Stimulated activated CD8-positive, alpha-beta memory T cell treated with anti-CD3 and anti-CD28 coated beads, Interleukin-15, amount 100 ng/mL, for 4 hours (primary cell): ENCODE measurements at places on chromosomes 11 and 22.
A peak's percentile ranks its signal among the peaks of the same experiment; 100 is the strongest.

- DNase-seq, result no peak
Observed at GRCh38 chr22:25716637-25717036, 25.4 kb upstream of the MYO18B start.

GRCh38 chr11:85951049-85951405 is 95.8 kb downstream of the CCDC83 start:
- no peak for DNase-seq

DNA sequence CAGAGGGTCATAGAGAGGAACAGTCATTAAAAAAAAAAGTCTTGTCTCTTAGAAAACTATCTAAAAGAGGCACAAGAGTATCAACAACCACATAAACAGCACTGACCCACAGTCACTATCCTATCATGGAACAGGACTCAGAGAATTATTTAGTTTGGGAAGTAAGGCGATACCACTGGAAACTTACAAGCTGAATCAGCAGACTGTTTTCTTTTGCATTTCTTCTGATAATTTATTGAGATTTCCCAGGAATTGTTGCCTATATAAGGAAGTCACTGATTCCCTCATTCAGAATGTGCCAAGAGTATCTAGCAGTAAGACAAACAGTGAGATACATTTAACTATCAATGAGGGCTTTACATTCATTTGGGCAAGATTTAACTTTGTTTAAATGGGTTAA is 304.1 kb downstream of the GUCY1A2 start:
- no peak for DNase-seq

DNA sequence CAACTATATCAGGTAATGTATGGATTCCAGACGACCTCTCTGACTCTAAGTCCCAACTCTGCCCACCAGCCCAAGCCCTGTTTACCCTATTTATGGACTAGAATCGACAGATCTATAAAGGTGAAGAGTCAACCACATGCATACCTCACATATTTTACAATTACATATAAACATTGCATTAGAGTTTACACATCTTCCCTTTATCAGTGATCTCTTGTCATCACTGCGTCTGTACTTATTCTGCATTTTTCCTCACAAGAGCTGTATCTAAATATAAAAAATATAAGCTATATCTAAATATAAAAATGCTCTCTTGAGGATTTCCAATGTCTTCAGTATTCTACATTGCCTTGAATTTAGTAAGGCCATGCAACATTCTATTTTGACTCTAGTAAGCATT is 8.5 kb downstream of the FIBIN start:
- DNase-seq, result no peak

DNA sequence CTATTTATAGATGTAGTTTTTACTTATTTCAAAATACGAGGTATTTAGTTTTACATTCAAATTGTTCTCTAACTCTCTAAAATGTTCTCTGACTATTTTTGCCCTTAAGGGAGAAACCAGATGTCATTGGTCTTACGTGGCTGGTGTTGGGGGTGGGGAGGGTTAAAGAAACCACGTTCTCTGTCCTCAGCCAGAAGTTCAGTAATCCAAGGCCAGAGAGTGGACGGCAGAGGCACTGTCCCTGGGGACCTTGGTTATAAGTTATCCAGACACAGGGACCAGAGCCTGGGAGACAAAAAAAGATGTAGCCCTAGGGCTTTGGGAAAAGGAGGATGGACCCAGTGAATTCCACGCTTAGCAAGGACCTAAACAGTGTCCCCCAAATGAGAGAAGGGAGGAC is 706 bp upstream of the OR51E1 start:
- no peak for DNase-seq

- DNase-seq, result no peak
Observed at GRCh38 chr11:115653926-115654325, 149.7 kb upstream of the CADM1 start.

- no peak for DNase-seq
Observed at GRCh38 chr22:49286181-49286760, 541.4 kb downstream of the BRD1 start.

- DNase-seq, result no peak
Observed at GRCh38 chr11:116066777-116067176, 562.6 kb upstream of the CADM1 start.

DNA sequence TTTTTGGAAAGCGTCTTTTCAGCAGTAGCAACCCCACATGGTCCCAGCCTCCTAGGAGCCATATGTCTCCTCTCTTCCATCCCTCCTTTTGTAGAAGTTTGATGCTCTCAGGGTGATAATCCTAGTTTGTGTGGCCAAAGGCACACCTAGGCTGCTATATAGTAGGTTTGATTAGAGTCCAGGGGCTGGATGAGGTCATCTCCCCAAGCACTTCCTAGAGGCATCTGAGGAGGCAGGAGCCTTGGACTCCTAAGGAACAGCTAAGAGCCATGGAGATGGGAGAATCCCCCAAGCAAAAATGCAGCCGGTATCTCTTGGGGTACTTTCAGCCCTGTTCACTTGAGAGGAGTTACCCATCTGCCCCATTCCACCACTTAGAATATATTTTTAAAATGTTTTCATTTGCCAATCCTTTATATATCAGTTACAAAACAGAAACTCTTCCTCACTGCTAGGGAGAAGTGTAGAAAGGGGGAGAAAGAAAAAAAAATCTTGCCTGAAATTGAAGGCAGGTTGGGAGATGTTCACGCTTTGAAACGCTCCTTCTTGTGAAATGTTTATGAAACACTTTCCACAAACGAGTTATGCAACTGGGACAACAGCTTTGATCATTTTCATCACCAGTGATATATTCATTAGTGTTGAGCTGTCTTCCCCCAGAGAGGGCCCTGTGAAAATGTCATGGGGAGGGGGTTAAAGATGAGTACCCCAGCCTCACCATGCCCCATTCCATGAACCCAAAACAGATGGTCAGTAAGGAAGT is 31.9 kb upstream of the TLCD5 start:
- no peak for DNase-seq

DNA sequence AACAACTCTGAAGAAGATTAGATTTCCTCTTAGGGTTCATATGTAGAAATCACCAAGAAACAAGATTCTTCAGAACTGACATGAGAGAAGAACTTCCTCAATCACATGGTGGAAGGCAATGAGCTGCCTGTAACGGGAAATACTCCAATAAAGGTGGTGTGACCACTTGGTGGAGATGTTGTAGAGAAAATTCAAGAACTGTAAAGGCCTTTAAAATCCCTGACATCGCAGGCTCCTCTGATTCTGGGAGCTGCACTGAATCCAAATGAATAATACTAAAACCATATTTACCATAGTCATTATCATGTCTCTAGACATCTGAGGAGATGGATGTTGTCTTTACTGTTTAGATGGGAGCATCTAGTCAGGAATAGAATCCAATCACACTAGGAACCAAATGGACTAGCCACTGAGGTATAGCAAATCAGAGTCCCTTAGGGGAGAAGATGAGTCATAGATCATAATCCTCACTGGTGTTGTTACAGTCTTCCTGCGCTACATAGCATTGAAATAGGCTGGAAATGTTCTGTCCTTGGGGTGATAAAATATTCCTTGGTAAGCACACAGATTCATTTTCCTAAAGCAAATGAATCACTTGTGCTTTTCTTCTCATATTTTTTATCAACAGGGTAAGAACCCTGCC is 321.6 kb upstream of the TENM4 start:
- no peak for DNase-seq

- DNase-seq, result no peak
Observed at GRCh38 chr11:112255067-112255720, 5.5 kb downstream of the PLET1 start.

DNA sequence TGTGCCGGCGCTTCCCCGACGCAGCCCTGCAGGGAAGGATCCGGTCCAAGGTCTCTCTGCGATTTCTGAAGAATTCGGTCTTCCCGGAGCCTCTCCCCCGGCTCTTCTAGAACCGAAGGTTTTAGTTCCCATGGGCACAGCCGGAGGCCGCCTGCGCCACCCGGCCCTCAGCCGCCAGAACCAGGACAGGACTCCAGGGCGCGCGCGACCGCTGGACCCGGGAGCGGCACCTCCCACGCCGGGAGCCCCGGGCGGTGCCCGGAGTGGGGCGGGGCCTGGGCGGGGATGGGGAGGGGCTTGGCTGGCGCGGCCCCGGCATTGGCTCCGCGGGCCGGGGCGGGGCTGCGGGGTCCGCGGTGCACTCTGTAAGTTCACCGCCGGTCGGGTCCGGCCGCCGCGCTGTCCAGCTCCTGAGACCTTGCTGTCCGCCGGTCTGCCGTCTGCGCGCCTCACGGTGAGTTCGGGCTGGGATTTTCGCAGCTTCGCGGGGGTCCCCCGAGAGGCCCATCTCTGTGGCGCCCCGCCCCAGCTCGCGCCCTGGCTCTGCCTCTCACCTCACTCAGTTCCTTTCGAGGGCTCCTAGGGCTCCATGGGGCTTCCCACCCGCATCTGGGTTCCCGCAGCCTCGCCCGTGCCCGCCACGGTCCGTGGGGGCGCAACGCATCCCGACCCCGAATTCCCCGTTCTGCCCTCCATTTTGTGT is at the start of gene CDC42EP2:
Gene CDC42EP2, plus strand, starts transcription at position 366 of the 703 bp plus-strand sequence. CDS start 6,033 bp downstream, outside the sequence.
- DNase-seq, result peak; percentile 27

DNA sequence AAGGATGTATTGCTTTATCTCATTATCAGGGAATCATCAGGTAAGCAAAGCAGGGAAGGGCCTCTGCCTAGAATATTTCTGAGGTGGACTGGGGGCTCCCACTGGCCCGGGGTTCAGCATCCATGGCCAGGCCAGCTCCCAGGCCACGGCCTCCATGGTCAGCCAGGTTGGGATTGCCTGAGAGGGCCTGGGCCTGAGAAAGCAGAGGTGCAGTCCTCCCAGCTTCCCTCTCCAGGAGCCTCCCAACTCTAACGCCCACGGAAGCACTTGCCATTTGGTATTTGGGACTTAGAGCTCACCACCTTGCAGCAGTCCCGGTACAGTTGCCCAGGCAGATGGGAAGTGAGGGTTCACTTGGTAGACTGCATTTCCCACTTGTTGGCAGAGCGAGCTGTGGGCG is 12.7 kb downstream of the DGAT2 start:
- DNase-seq, result no peak

GRCh38 chr22:46286006-46286405 is 10.7 kb upstream of the GTSE1 start:
- no peak for DNase-seq

DNA sequence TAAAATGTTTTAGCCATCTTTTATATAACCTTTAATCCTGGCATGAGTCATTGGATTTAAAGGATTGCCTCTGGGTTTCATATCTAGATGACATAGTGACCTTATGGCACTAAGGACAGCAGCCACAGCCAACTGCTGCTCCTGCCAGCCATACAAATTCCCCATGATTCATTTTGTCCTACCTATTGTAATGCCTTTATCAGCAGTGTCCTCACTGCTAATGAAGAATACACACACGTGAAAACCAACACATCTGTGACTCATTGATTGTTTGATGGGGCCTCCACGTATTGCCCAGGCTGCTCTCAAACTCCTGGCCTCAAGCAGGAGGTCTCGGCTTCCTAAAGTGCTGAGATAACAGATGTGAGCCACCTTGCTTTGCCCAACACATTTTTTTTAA is 1.8 kb downstream of the LDHAL6A start:
- no peak for DNase-seq

DNA sequence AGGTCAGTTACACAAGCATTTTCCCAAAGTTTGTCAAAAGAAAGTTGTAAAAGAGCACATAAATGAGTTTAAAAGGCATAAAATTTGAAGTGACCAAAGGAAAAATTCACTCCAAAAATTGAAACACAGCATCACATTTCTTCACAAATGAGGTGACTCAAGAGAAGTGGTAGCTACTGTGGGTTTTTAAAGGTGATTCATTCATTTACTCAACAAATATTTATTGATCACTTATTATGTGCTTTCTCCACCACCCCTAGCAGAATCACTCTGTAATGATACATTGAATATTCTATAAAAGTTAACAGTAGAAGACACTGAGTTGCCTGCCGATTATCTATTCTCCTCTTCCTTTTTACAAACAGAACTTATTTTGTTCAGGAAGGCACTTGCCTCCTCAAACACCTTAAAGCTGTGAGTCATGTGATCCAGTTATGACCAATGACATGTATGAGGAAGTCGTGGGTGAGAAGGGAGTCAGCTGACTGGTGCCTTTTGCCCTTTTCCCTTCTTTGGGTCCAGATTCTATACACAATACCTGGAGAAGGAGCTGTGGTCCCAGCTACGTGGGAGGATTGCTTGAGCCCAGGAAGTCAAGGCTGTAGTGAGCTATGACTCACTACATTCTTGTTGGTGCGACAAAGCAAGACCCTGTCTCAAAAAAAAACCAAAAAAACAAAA is 67.7 kb upstream of the CLNS1A start:
- no peak for DNase-seq
